HFF-Myc (cell line): ENCODE measurements at places on chromosomes 2 and 18.

GRCh38 chr2:23813438-23813837 is 113.5 kb downstream of the ATAD2B start:
- no peak for DNase-seq

DNA sequence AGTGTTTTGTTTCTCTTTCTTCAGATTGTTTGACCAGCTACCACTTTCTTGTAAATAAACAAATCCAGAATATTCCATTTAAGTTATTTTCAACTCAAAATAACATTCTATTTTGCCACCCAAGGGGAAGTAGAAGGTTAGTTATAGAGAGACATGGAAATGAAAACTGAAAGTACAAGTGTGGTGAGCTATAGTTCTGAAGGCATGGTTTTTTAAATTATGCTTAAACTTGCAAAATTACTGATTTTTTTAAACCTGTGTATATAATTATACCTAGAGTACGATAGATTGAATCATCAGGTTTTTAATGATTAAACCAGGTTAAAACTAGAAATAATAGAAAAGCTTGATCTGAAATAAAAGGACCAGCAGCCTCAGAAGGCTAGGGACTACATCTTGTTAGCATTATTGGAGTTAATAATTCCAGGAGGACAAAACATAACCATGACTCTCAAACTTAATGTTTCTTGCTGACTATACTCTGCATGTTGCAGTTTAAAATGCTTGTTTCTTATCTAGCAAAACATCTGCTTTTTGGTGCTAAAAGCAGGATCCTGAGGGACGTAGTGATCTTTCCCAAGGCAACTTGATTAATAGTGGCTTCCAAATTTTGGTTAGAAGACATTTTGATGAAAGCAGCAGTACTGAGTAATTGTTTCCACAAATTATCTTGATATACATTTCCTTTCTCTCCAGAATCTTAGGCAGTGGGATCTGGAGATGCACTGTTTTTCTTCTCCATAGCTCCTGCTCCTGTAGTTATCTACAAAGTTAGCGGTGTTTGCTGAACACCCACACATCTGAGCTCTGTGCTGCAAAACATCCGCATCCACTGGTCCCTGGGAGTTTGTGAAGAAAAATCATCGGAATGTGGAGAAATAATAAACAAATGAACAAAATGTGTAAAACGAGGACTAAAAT is 327.2 kb upstream of the PKDCC start:
- DNase-seq, result no peak

DNA sequence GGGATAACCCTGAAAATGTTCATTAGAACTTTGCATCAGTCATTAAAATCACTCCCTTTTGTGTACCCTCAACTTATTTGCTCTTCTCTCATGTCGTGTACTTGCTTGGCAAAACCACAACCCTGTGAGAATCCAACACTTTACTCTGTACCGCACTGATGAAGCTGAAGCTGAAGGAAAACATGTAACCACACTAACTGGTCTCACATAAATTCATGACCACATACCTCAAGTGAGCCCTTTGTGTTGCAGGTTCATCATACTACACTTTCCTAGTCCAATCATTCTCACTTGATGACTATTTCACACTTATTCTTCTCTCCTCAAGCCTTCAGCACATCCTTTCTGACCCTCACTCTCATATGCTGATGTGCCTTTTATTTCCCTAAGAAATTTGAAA is 175.4 kb downstream of the DPP4 start:
- DNase-seq, result no peak

DNA sequence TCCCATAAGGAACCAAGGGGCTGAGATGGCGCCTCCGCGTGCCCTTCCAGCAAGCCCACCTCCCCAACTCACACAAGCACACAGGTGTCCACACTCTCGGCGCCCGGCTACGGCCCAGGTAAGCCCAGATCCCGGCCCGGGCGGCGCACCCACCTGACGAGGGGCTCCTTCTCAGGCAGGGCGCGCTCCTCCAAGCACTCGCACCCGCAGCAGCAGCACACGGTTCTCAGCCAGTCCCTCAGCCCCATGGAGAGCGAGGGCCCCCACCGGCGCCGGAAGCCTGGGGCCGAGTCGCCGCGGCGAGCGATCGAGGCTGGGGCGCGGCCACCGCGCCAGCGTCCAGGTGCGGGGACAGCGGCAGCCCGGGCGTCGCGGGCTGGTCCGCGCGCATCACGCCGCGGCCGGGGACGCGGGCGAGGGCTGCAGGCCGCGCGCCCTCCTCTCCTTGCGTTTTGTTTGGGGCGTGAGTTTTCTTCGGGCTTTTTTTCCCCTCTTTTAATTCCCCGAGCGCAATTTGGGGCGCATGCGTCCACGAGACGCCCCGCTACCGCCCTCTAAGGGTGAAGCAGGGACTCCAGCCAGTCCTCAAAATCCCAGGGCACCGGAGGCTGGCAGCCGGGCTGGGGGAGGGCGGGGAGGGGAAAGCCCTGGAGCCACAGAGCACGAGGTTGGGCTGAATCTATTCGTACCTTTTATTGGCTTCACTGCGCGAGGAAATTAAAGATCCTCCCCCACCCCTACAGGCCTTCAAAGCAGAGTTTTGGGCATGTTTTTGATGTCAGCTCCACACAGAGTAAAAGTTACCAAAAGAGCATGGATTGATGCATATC is at the start of gene MREG:
TSS of gene MREG (minus strand) at position 472 of the 830 bp plus-strand sequence. CDS start at position 248, 224 bp downstream.
- DNase-seq, result no peak

DNA sequence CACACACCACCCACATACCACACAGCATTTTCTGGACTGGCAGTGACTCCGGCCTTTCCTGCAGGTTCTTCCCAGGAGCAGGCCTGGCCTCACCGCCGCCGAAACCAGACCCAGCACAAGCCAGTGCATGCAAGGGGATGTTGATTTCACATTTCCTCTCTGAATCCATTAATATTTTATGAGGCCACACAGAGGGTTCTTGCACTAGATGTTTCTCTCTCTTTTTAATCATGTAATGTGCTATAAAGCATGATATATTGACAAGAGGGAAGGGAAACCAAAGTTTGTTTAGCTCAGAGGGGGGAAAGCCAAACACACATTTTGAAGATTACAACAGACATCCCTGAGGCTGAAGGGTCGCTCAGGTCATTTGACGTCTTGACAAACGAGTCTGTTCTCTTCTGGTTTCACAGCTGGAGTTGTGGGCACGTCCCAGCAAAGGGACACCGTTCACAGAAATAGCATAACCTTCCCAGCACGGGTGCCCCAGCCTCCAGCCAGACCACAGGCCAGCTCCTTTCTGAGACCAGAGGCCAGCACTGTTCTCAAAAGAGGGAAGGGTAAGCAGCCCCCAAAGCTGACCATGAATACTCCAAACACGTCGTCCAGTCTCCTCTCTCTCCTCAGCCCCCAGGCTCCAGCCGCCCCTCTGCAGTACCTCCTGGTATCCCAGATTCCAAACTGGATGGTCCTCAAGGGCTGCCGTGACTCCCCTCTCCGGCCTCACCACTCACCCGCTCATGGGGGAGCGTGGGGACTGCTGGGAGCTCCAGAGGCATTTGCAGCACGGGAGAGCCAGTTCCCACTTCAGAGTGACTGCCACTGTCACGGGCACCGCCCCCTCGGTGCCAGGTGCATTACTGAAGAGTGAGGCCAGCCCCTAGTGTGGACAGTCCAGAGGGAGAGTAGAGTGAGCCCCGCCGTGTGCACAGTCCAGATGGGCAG is 340.3 kb upstream of the SALL3 start:
- DNase-seq, result no peak

GRCh38 chr2:567865-568638 is 109.2 kb downstream of the TMEM18 start:
- peak; percentile 64 for DNase-seq

GRCh38 chr2:60549238-60549927 is 4.1 kb downstream of the BCL11A start:
- no peak for DNase-seq

DNA sequence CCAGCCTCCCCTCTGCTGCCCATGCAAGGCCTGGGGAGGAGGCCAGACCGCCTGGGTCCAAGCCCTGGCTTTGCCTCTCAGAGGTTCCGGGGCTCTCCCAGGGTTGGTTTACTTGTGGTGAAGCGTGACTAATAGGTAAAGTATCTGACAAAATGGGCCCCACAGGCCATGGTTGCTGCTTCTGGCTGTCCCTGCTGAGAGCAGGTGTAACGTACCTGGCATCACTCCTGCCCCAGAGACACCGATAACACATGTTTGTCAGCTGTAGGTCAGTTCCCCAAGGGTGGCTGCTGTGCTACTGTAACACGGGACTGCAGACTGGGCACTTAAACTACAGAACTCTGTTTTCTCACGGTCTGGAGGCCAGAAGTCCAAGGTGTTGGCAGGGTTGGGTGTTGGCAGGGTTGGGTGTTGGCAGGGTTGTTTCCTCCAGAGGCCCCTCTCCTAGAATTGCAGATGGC is 34.1 kb downstream of the ODC1 start:
- no peak for DNase-seq

DNA sequence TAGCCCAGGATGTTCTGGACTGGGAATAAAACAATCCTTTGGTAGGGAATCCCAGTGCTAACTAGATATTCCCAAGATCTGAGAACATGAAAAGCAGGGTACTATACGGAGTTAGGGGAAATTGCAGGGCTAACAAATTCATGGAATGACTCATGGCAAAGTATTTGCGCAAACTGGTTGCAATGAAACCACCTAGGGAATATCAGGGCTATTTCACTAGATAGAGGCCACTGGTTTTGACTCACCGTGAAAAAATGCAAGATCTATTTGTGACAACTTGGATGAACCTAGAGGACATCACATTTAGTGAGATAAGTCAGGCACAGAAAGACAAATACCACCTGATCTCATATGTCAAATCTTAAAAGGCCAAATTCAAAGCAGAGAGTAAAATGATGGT is 233.3 kb downstream of the MBD2 start:
- no peak for DNase-seq

- no peak for DNase-seq
Measured at GRCh38 chr2:241798081-241798630, 10.8 kb upstream of the NEU4 start.

DNA sequence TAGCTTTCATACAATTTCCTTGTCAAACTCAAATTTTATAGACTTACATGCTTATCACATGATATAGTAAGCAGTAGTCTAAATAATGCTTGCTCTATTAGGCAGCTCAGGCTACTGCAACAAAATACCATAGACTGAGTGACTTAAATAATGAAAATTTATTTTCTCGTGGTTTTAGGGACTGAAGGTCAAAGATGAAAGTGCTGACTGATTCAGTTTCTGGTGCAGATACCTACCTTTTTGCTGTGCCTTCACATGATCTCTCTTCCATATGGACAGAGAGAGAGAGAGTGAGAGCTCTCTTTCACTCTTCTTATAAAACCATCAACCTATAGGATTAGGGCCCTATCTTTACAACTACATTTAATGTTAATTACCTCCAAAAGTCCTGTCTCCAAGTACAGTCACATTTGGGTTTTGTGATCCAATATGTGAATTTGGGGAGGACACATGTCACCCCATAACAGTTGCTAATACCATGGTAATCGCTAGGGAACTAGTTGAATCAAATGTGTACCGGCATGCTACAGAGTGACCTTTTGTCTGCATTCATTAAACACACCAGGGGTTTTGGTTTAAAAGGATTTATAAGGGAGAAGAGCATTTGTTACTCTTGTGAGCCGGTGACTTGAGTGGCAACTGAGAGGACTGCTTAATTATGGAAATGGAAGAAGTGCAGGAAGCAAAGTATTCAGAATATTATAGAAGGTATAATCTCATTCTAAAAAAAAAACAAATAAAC is 723.4 kb upstream of the LRRTM4 start:
- DNase-seq, result no peak

DNA sequence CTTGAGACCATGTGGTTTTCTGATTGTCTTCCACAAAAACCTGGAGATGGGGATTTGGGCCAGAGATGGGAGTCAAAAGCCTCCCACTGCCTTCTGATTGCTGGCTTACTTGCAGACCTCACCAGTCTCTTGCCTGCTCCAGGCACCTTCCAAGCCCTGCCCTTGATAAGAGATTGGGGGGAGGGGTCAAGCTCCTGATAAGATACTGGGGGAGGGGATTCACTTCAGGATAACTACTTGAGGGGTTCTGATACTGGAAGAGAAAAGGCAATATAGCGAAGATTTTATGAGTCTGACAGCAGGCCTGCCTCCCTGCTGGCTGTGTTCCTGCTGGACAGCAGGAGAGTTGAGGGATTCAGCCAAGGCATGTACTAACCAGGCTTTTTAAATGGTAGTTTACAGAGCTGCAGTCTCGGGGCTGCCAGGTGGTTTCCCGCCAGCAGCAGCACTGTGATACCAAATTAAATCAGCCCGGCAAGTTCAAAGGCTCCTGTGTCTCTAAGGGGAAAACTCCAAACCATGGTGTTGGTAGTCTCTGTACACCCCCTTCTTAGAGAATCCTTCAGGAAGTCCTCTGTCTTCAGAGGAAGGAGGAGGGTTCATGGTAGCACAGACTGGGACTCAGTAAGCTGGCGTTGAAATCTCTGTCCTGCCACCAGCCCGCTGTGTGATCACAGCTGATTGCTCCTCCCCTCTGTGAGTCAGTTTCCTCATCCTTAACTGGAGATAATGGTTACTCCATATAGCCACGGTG is 58.3 kb downstream of the FBXO36 start:
- no peak for DNase-seq

DNA sequence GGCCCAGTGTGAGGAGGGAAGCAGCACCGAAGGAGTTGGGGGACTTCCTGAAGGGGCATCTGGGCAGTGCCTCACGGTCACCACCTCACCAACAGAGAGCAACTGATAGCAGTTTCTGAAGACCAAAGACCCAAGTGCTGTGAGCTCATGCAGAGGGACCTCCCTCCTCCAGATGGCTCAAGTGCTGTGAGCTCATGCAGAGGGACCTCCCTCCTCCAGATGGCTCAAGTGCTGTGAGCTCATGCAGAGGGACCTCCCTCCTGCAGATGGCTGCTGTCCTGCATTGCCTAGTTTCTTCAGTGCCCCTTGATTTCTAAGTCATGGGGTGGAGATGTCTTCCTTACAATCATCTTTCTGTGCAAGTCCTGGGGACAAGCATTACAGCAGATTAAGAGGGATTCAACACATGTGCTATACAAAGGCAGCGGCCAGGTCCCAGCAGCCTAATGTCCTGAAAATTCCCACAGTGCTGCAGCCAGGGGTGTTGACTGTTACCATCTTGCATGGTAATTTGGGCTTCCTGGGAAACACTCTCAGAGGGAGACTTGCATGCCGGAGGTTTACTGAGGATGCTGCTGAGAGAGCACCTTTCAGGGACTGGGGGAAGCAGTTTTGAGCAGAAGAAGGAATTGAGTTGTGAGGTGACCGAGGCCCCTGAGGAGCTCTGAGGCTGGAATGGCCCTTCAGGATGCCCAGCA is 409.3 kb downstream of the GALR1 start:
- DNase-seq, result no peak

- no peak for DNase-seq
Measured at GRCh38 chr2:134258684-134259388, 5.0 kb downstream of the MGAT5 start.
